ENCODE measurements at places on chromosomes 16 and 17. TPM values are rescaled to one million over a fixed set of nuclear protein-coding genes. Genes with fewer than 3 reads are reported as not detected.

CA4 gene
- 0.30 TPM for total RNA-seq

NPW gene
- 1.1 TPM for total RNA-seq

MYO15B gene
- total RNA-seq, result 59.9 TPM

MAPT gene
- 2.1 TPM for total RNA-seq

C17orf100 gene
- 1.8 TPM for total RNA-seq

CASKIN1 gene
- total RNA-seq, result 0.41 TPM

RAB26 gene
- total RNA-seq, result 2.9 TPM

DUSP3 gene
- 59.5 TPM for total RNA-seq

IL32 gene
- 29.8 TPM for total RNA-seq

MED13 gene
- 21.6 TPM for total RNA-seq

TUBB3 gene
- 236 TPM for total RNA-seq

Measured in A549 treated with GW870086 at 1 μM for 4 hours (cell line).